SW 1271 (cell line): ENCODE measurements at places on chromosomes 2 and 18.

DNA sequence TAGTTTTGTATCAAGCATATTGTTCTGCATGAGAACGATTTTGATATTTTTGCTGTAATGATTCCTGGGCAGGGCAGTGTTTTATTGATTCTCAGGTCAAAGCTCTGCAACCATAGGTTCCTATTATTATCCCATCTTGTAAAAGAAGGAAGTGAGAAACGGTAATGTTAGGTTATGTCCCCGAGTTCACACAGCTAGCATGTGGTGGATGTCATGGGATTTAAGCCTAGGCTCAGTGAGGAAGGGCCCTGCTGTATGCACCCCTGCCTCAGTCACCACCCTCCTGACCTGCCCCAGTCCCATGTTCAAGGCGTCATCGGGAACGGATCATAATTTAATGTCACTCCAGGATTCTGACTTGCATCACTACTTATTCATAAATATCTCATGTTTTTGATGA is 10.7 kb downstream of the ACP1 start:
- no peak for DNase-seq

DNA sequence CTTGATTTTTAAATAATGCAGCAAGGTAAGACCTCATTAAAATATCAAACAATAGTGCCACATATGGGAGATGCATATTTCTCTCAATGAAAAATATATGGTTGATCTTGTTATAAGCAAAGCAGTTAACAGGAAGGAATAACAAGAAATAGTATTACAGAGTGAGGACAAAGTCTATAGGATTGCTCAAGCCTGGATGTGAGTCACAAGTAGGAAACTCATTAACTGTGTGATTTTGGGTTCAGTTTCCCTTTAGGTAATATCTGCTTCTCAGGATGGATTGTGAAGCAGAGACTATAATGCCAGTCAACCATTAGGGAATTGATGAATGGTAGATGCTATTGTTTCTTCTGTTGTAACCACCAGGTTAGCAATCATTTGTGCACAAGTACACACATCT is 42.9 kb upstream of the SPHKAP start:
- DNase-seq = no peak

- DNase-seq = no peak
These were observed 306.6 kb upstream of the SOX11 start for GRCh38 chr2:5385596-5385995.

DNA sequence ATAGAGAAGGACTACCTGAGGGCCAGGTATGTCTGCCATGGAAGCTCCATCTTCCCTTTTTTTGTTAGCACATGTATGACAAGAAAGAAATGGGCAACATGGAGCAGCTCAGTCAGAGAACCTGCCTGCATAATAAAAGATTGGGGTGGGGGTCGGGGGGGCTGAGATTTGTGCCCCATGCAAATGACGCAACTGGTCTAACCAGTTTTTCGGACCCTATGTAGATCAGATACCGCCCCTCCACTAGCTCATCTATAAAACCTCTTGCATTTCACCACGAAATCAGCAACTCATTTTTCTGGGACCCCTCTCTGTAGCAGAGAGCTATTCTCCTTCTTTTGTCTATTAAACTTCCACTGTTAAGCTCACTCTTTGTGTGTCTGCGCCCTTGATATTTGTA is 657.2 kb downstream of the ERBB4 start:
- DNase-seq = no peak

- DNase-seq = no peak
These were observed 941.2 kb downstream of the SUCLG1 start for GRCh38 chr2:83517727-83518368.

GRCh38 chr2:11097038-11097720 is 58.1 kb upstream of the SLC66A3 start:
- DNase-seq = no peak

GRCh38 chr2:224284134-224284946 is 117.6 kb downstream of the FAM124B start:
- DNase-seq = no peak

- DNase-seq = peak; percentile 4
These were observed 3.5 kb upstream of the BCL2 start for GRCh38 chr18:63322908-63323634.

DNA sequence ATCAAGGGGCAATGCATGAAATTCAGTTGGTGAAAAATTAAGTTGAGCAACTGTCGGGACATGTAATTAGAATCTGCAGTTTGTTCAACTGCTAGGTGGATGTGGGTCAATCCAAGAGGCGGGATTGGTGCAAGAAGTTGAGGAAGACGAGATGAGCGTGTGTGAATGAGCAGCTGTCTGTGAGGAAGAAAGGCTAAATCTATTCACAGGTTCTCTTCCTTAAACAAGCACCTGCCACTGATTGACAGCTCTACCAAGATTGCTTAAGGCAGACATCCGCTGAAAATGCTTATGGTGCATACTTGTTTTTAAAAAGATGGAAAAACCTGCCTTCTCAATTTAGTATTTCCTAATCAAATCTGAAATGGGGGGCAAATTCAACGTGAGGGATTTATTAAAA is 323.4 kb upstream of the THUMPD2 start:
- DNase-seq = no peak

GRCh38 chr2:207227062-207227748 is 61.5 kb upstream of the KLF7 start:
- no peak for DNase-seq

- DNase-seq = no peak
These were observed 915.4 kb downstream of the DCDC2C start for GRCh38 chr2:4618630-4619228.

- no peak for DNase-seq
These were observed 74.7 kb downstream of the KIAA2012 start for GRCh38 chr2:202147775-202148174.

GRCh38 chr2:120934574-120935338 is 199.1 kb downstream of the GLI2 start:
- peak; percentile 44 for DNase-seq

- no peak for DNase-seq
These were observed 30.5 kb downstream of the B3GNT7 start for GRCh38 chr2:231425811-231426703.

- no peak for DNase-seq
These were observed 426.7 kb upstream of the MYT1L start for GRCh38 chr2:2757764-2758163.

DNA sequence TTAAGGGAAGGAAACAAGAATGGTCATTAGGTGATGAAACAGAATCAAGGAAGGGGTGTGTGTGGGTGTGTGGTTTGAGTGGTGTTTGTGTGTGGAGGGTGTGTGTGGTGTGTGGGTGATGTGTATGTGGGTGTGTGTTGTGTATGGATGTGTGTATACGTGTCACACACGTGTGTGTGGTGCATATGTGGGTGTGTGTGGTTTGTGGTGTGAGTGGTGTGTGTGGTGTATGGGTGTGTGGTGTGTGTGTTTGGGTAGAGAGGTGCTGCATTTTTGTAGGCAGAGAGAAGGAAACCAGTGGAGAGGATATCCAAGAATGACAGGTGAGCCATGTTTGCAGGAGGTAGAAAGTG is 1.1 kb upstream of the CEP192 start:
- no peak for DNase-seq

DNA sequence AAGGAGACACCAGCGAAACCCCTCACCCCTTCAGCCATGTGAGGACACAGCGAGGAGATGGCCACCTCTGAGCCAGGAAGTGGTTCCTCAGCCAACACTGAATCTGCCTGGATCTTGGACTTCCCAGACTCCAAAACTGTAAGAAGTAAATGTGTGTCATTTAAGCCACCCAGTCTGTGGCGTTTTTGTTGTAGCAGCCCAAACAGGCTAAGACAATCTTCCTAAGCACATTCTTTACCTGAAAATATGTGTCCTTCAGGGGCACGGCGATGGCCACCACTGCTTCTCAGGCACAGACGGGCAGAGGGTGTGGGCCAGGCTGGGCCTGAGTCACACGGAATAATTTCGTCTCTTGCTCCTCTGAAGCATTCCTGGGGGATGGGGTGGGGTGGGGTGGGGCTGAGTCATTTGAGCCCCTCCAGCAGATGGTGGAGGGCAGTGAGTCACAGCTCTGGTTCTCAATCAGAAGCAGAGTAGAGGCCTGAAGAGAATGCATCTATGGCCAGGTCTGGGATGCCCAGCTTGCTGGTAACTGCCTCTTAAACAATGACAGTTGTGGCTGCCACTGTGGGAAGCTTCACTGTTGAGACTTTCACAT is 142.4 kb downstream of the CAPN13 start:
- peak; percentile 49 for DNase-seq

GRCh38 chr2:86584151-86584913 is 21.1 kb upstream of the CHMP3 start:
- no peak for DNase-seq

DNA sequence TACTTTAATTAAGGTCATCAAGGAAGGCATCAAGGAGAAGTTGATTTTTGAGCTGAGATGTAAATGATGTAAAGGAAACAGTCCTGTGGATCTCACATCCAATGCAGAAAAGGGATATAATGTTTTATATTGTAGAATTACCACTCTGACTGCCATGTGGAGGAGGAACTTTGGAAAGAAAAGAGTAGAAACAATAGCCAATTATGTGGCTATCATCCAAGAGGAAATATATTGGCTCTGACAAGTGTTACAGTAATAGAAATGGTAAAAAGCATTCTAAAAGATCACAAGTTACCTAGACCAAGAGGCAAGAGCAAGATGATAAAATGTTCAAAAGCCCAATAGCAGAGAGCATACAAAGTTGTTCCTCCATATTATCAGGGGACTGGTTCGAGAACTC is 26.8 kb downstream of the BARD1 start:
- no peak for DNase-seq

DNA sequence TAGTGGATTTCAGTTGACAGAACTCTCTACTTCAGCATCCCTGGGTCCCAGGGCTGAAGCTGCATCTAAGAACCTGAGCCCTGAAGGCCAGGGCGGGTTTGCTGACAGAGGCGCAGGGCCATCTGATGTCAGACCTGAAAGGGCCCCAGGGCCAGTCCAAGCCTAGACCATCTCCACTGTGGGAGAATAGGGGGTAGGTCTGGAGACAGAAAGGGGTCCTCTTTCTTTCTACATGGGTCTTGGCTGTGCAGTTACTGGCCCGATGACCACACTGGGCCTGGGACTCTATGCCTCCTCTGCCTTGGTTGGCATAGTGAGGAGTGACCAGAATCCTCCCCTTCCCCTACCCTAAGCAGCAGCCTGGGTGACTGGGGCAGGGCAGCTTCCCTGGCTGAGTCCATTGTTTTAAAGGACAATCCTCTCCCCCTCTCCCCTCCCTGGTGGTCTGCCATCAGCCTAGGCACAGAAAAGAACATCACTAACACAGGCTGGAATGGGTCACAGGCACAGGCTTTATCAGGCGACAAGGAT is 34.5 kb downstream of the HS1BP3 start:
- DNase-seq = no peak

DNA sequence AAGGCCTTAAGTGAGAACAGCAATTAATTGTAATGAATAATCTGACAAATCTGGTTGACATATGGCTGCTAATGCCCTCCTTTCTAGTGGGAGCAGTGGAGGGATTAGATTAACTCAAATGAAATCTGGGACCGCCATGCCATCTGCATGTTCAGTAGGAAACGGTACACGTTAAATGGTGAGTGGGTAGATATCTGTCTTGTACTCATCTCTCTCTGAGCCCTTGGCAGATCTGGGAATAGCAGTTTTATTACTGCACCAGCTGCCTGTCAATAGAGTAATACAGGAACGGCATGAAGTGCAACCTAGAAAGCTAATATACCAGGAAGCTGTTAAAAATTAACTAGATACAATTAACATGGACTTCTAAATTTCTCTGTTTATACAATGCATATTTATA is 258.8 kb downstream of the GPD2 start:
- DNase-seq = no peak

- no peak for DNase-seq
These were observed 68.6 kb downstream of the GATA6 start for GRCh38 chr18:22238036-22238435.

- no peak for DNase-seq
These were observed 64.8 kb downstream of the REV1 start for GRCh38 chr2:99425022-99425421.

GRCh38 chr2:46487667-46488335 is 8.4 kb downstream of the TMEM247 start:
- DNase-seq = no peak

DNA sequence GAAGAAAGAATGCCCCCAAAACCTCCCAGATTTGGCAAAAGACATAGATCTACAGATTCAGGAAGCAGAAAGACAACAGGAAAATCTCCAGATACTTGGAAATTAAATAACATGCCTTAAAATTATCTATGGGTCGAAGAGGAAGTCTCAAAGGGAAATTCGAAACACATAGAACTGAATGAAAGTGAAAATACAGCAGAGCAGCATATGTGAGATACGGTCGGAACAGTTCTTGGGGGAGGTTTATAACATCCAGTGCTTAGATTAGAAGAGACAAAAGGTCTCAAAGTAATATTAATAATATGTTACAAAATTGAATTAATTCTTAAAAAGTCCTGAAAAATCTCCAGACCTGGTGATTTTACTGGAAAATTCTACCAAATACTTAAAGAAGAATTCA is 14.3 kb downstream of the KCNG2 start:
- DNase-seq = no peak

GRCh38 chr2:240558236-240558761 is 511 bp upstream of the ANKMY1 start:
- DNase-seq = no peak

DNA sequence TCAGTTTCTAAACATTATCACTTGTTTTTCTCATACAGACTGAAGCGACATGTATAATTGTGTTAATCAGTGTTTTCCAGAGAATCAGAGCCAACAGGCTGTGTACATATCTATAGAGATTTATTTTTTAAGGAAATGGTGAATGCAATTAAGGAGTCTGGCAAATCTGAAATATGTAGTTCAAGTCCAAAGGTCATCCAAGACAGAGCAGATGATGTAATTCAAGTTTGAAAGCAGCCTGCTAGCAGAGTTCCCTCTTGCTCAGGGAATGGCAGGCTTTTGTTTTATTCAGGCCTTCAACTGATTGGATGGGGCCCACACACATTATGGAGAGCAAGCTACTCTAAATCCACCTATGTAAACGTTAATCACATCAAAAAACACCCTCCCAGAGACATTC is 282.6 kb downstream of the CBLN2 start:
- DNase-seq = no peak

DNA sequence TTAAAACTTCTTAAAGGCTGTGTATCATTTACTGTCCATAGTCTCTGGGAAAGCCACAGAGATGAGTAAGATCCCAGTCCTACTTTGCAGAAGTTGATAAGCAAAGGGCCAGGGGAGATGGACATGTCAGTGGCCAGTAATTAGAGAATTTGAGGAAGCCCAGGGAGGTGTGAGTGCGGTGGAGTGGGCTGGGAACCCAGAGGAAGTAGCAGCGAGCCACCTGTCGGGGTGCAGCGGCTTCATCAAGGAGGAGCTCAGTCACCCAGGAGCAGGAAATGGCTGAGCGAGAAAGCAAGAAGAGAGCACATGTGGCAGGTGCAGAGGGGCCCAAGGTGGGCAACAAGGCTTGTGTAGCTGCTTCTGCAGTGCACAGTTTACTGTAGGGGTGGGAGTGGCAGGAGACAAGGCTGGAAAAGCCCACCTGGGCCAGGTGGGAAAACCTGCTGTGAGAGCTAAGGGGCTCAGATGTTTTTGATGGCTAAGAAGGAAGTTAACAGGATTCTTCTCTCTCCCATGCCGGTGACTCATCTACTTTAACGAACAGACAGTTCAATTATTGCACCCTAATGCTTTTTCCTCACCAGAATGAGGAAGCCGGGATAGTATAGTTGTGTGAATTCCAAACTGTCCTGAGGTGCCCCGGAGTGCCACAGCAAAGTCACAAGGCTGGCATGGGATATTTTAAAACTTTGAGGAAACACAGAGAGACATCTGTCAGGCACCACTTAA is 34.8 kb upstream of the MGAT5 start:
- DNase-seq = no peak

GRCh38 chr2:20625491-20626391 is 25.2 kb downstream of the HS1BP3 start:
- no peak for DNase-seq
